ENCODE measurements at places on chromosomes 2 and 18.

- no peak for DNase-seq
Observed at GRCh38 chr2:233800208-233800607, 22.1 kb downstream of the MROH2A start.

DNA sequence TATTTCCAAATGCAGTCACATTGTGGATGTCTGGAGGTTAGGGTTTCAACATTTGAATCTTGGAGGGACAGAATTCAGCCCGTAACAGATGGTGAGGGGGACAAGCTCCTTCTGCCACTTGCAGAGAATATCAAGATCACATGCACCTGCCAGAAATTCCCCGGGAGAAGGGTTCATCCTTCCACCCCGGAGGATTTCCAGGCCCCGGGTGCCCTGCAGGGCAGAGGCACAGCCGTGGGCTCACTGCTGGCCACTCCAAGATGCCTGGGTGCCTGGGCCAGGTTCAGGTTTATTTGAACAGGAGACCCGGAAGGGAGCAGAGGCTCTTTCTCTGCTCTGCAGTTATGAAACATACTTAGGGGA lies 38.2 kb upstream of the MGAT4A start:
- DNase-seq, result no peak

DNA sequence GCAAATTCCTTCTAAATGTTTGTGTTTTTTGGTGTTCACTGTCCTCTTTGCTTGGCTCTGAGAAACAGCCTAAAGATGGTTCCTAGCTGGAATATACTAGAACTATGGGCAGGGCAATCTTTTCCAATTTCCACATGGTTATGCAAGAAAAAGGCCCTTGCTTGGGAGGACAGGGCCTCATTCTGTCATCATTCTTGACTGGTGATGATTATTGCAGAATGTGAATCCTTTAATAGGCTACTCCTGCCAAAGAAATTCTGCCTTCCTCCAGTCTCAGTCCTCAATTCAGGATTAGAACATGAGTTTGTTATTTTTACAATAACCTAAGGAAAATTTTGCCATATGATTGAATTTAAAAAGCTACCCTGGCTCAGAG lies 218.7 kb downstream of the HNMT start:
- no peak for DNase-seq

GRCh38 chr2:165141601-165142354 lies 62.1 kb downstream of the SCN3A start:
- DNase-seq, result no peak

- DNase-seq, result no peak
Observed at GRCh38 chr2:1770566-1771380, 26.5 kb upstream of the PXDN start.

- DNase-seq, result no peak
Observed at GRCh38 chr18:75868031-75868430, 440.5 kb upstream of the SMIM21 start.

- no peak for DNase-seq
Observed at GRCh38 chr2:61707984-61708852, 145.6 kb downstream of the FAM161A start.

- DNase-seq, result peak; percentile 80
Observed at GRCh38 chr2:129877289-129877741, 102.2 kb upstream of the RAB6C start.

- DNase-seq, result no peak
Observed at GRCh38 chr2:235045973-235046343, 94.1 kb downstream of the SH3BP4 start.

- no peak for DNase-seq
Observed at GRCh38 chr2:109066917-109067597, 61.9 kb upstream of the SH3RF3 start.
